Pons (tissue), 1 donor: ENCODE measurements at places on chromosomes 2 and 18.

- no peak for DNase-seq
These were observed 120.0 kb upstream of the FAM117B start for GRCh38 chr2:202514732-202515131.

- no peak for DNase-seq
These were observed 85.2 kb downstream of the NDUFA10 start for GRCh38 chr2:239939736-239940483.

DNA sequence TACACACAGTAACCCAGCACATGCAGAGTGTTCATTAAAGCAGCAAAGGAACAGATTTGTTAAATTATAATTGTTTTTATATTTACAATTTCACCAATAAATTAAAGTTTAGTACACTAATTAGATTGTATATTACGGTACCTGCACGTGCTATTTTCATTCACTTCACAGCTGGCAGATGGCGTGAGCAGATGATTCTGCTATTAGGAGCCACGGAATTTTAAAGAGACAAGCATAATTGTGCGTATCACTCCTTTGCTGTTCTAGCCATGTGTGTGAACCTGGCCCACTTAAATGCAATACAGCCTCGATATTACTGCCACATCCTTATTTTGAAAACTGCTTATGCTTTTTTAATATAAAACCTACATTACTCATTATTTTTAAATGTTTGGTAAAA lies 332.8 kb upstream of the SOX11 start:
- no peak for DNase-seq

- DNase-seq, result no peak
These were observed 9.6 kb upstream of the NTSR2 start for GRCh38 chr2:11679486-11680181.

GRCh38 chr2:44168681-44169154 lies at the start of gene PPM1B:
Gene PPM1B, plus strand, starts transcription at chr2:44168875. Its CDS starts 32,325 bp downstream, at chr2:44201200.
- DNase-seq, result no peak

- peak; percentile 81 for DNase-seq
These were observed 12.8 kb upstream of the HMSD start for GRCh38 chr18:63936156-63936931.

GRCh38 chr2:7243276-7243675 lies 326.1 kb downstream of the RNF144A start:
- DNase-seq, result no peak

DNA sequence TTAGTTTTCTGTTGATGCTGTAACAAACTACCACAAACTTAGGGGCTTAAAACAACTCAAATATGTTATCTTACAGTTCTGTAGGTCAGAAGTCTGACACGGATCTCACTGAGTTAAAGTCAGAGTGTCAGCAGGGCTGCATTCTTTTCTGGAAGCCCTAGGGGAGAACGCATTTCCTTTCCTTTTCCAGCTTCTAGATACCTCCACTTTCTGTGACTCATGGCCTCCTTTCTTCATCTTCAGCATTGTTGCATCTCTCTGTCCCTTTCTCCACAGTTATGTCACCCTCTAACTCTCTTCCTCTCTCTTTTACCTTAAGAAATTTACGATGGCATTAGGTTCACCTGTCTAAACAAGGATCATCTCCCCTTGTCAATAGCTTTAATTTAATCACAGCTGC lies 13.3 kb upstream of the PPP4R1 start:
- DNase-seq, result no peak

DNA sequence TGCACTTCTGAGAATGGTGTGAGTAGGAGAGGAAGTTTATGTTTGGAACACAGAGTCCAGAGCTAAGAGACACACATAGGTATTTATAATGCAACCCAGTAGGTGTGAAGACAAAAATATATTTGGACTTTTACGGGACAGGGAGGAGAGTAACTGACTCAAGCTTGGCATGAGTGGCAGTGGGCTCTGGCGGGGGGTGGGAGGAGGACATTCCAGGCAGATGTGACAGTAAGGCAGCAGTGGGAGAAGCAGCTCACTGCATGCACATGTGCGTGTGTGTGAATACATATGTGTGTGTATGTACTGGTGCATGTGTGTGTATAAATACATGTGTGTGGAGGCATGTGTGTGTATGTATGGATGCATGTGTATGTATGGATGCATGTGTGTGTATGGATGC lies 51.4 kb downstream of the DCDC2C start:
- no peak for DNase-seq

- DNase-seq, result no peak
These were observed 70.7 kb downstream of the LIPG start for GRCh38 chr18:49632588-49632987.

DNA sequence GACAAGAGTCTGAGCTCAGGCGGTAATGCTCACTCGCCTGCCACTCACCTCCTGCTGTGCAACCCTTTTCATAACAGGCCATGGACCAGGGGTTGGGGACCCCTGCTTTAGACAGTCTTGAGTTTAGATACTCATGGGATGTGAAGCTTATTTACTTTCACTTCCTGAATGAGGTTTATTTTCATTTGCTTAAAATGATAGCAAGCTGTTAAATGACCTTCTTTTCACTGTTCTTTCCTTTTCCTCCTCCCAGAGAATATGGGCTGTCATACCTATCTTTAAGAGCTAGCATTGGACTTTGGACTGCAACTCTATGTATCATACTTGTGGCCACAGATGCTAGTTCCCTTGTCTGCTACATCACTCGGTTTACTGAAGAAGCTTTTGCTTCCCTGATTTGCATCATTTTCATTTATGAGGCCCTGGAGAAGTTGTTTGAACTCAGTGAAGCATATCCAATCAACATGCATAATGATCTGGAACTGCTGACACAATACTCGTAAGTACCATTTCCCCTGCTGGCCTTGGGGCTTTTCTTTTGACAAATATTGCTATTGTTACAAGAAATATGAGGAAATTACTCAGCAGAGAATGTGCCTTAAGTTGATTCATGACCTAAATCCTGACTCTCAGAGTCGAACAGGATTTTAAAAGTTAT lies 168.5 kb downstream of the DPP4 start:
- DNase-seq, result no peak

- DNase-seq, result no peak
These were observed 123.7 kb upstream of the CTDP1 start for GRCh38 chr18:79555885-79556284.

- no peak for DNase-seq
These were observed at the start of gene MBP for GRCh38 chr18:77132369-77133050. Gene MBP, minus strand, starts transcription at chr18:77132783. Its CDS starts 27,522 bp downstream, at chr18:77105261.

DNA sequence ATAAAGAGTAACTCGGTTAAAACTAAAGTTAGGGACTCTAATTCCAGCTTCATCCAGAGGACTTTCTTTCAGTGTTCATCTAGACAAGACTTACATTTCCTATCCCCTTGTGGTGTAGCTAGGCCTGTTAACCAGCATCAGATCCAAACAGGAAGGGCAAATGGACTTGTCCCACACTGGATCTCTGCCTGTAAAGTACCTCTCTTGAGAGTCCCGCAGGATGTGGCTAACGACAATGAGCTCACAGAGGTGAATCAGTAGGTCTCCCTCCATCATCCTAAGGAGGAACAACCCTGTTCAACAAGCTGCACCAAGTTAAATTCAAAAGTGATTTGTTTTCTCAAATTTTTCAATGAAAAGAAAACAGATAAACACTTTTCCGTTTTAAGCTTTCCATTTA lies 412.3 kb upstream of the RGPD4 start:
- DNase-seq, result no peak

- DNase-seq, result no peak
These were observed 750.2 kb downstream of the SLC4A3 start for GRCh38 chr2:220377482-220378155.

DNA sequence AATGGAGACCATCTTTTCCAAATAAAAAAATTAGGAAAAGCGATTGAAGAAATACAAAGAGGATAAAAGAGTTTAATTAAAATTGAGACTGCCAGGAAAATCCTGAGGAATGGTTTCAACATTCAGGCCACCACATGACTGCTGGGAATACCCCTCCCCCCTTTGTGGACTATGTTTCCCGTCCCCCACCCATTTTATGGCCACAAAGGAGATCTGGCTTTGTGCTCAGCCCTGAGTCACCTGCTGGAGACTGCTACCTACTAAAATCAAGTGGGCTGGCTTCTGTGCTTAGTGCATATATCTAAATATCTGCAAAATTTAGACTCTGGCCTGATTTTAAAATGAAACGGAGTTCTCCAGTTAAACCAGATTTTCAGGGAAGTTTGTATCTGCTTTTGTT lies 10.1 kb downstream of the RND3 start:
- DNase-seq, result no peak

DNA sequence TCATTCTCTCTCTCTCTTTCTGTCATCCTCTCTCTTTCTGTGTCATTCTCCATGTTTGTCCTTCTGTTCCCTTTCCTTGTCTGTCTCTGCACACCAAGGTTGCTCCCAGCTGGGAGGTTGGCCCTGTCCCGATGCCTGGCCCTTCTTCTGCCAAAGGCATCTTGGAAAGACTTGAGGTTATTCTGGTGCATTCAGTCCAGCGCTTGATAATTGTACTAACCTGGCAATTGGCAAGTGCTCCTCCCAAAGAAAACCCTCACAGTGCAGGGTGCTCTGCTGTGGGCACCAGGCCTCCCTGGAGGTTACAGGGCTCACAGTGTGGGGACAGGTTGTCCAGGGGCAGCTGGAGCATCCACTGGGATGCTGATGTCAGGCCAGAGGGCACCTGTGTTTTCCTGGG lies 95.4 kb downstream of the GLI2 start:
- peak; percentile 25 for DNase-seq

DNA sequence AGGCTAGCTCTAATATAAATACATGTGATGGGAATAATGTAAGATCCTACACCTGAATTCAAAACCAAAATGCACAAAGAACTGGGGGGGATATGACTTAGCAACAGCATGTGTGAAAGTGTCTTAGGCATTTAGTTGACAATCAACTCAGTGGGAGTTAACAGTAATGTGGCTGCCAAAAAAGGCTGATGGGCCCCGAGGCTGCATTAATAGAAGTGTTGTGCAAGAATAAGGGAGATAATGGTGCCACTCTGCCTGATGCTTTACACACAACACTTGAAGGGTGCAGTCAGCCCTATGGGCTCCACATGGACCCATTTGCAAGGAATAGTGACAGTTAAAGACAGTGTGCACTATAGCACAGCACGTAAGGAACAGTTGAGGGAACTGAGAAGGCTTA lies 649.4 kb upstream of the ZEB2 start:
- no peak for DNase-seq

DNA sequence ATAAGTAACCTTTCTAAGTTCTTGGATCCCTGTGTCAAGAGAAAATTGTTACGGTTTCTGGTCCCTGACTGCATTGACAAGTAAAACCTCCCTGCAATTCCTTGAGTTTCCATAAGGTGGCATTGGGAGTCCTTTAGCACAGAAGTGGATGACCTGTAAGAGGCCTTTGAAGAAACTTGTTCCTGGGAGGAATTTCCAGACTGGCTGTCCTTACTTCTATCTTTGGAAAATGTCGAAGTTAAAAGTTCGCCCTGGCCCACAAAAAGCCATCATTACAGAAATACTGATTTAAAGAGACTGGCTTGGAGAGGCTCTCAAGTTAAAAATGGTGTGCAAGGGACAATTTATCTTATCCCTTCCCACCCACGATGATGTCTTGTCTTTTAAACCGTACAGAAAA lies 218.4 kb downstream of the CDH20 start:
- peak; percentile 80 for DNase-seq

GRCh38 chr2:47414682-47415458 lies 11.9 kb downstream of the MSH2 start:
- no peak for DNase-seq

DNA sequence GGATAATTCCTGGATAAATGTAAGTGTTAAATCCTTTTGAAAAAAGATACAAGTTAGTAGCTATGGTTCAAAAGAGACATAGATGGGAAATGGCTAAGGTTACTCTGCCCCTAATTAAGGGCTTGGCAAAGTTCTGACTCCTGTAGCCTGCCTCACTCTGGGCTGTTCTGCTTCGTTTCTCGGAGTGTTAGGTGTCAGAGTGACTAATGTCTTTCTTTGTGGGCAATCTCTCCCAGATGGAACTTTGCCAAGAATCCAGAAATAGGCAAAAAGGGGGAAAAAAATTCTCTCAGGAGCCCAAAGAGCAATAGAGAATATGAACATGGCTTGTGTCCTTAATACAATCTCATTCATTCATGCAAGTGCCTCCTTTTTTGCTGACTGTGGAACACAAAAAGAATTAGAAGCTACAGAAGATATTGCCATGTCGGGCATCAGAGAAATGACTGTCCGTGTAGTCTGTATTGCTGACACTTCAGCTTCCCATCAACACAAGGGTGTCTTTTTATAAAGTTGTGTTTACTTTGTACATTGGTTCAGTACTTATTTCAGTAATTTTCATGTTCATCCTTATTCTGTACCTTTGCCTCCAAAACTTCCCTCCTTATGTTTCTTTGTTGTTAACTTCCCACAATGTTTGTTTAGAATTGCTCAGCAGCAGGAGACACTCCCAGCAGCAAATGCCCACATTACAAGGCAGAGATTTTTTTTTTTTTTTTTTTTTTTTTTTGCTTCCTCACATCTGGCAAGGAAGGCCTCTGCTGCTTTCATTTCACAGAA lies 134.0 kb downstream of the FTCDNL1 start:
- DNase-seq, result peak; percentile 39

DNA sequence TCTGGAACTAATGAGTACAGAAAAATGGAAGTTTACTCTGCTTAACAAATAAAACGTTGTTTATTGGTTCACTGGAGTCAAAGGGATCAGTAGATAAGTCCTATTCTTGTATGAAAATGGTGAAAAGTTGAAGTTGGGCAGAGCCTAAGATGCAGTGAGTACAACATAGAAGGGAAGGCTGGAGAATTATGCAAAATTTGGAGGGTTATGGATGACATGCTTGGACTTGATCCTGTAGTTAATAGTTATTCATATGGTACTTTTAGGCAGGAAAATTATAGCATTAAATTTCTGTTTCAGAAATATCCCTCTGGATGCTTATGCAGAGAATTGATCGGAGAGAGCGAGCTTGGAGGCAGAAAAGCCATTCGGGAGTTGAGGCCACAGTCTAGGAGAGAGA lies 167.6 kb downstream of the KCNS3 start:
- no peak for DNase-seq

- DNase-seq, result no peak
These were observed 302.4 kb upstream of the NT5C1B start for GRCh38 chr2:18891600-18892345.

- no peak for DNase-seq
These were observed 197.5 kb upstream of the ARL4C start for GRCh38 chr2:234694244-234695013.

- DNase-seq, result no peak
These were observed 385.9 kb upstream of the CYRIA start for GRCh38 chr2:17051538-17051937.

DNA sequence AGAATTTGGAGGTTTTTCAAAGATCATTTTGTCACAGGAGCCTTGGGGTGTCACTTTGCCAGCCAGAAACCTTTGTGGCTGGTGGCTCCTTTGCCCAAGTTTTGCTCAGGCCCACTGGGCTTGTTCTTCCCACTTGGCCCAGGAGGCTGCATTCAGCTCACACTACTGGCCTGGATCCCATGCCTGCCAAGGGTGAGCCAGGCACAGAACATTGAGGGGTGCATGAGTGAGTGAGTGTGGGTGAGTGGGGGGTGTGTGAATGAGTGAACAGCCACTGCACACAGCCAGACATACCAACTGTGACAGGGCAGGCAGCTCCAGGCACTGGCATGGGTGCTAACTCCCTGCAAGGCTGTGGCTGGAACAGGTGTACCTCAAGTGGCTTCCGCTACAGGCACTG lies 39.6 kb downstream of the FAM171B start:
- DNase-seq, result no peak

GRCh38 chr2:188969651-188970050 lies 4.5 kb upstream of the COL3A1 start:
- DNase-seq, result no peak

GRCh38 chr18:61595615-61596251 lies 262.5 kb downstream of the CDH20 start:
- DNase-seq, result no peak
